ENCODE measurements at places on chromosomes 6 and 20.

GRCh38 chr6:158955255-158955654 is 44.7 kb downstream of the RSPH3 start:
- DNase-seq: no peak

DNA sequence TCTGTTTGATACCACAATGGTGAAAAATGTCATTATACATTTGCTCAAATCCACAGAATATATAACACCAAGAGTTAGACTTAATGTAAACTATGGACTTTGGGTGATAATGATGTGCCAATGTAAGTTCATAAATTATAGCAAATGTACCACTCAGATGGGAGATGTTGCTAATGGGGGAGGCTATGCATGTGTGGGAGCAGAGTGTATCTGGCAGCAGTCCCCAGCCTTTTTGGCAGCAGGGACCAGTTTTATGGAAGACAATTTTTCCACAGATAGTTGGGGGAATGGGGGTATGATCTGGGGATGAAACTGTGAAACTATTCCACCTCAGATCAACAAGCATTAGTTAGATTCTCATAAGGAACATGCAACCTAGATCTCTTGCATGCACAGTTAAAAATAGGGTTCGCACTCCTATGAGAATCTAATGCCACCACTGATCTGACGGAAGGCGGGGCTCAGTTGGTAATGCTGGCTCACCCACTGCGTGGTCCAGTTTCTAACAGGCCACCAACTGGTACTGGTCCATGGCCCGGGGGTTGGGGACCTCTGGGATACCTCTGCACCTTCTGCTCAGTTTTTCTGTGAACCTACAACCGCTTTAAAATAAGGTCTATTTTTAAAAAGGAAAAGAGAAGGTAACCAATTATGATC is 8.0 kb downstream of the HLA-DQA1 start:
- no peak for DNase-seq

DNA sequence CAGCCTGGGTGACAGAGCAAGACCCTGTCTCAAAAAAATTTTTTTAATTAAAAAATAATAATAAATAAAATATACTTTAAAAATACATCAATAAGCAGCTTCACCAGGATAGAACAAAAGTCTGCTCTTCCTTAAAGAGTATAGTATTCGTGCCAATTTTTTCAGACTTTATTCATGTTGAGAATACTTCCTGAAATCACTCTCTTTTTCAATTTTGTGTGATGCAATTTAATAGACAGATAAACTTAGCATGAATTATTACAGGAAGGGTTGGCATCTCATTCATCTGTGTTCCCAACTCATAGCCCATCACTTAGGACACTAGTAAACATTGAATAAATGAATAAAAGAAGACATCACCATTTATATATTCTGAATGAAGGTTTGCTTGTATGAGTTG is 52.4 kb downstream of the IPCEF1 start:
- DNase-seq: no peak

DNA sequence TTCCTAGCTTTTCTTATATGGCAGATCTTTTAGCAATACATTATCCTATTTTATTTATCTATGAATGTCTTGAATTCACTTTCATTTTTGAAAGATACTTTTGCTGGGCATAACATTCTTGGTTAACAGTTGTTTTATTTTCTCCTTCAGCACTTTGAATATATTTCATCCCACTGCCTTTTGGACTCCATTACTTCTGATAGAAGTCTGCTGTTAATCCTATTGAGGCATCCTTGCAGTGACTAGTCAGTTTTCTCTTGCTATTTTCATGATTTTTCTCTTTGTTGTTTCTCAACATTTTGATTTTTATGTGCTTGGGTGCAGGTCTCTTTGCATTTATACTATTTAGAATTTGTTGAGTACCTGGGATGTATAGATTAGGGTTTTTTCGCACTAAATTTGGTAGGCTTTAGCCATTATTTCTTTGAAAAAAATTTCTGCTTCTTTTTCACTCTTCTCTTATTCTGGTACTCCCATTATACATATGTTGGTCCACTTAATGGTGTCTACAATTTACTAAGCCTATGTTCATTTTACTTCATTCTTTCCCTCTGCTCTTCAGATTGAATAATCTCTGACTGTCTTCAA is 53.2 kb downstream of the PHACTR3 start:
- DNase-seq: no peak

DNA sequence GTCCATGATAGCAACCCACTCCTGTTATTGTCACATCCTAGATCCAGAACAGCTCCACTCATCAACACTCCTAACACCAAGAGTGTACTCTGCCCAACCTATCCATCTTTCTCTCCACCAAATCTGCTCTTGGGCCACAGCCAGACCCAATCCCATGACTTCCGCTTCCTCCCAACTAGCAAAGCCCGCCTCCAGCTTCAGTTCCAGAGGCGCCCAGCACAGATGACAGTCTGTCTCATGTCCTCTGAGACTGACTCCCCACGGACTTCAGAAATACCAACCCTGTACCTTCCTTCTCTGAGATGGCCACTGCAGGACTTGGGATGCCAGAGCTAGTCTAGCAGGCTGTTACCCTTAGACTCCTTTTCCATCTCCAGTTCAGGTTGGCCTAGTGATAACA is 48.6 kb downstream of the DTNBP1 start:
- no peak for DNase-seq

GRCh38 chr6:16765235-16765634 is 4.0 kb upstream of the ATXN1 start:
- no peak for DNase-seq

DNA sequence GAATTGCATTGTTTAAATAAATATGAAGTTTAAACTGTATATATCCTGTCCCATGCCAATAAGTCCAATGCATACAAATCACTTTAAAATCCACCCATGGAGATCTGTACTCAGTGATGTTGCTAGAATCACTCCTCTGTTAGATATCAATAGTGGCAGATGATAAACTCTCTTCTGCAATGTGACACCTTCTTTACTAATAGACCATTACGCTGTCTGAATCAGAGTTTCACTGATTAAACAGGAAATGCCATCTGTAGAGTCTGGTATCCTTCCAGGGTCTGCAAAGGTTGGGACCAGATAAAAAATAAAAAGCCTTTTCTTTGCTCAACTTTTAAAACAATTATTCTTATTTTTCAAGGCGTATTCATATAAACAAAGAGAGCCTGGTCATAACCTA is 134.5 kb downstream of the EDN3 start:
- no peak for DNase-seq

DNA sequence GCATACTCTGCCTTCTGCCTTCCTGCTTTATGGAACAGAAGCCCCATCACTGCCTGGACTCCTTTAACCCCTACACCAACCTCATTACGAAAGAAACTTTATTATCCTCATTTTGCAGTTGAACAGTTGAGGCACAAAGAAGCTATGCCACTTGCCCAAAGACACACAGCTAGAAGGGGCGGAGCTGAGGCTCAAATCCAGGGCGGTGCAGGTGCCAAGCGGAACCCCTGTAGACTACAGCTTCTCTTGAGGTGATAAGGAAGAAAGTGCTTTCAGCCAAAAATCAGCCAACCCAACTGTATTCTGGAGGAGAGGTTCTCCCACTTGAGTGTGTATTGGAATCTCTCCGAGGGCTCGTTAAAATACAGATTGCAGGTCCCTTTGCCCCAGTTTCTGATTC is 90.5 kb downstream of the PRND start:
- no peak for DNase-seq

GRCh38 chr6:88380083-88380482 is 213.9 kb upstream of the CNR1 start:
- no peak for DNase-seq

DNA sequence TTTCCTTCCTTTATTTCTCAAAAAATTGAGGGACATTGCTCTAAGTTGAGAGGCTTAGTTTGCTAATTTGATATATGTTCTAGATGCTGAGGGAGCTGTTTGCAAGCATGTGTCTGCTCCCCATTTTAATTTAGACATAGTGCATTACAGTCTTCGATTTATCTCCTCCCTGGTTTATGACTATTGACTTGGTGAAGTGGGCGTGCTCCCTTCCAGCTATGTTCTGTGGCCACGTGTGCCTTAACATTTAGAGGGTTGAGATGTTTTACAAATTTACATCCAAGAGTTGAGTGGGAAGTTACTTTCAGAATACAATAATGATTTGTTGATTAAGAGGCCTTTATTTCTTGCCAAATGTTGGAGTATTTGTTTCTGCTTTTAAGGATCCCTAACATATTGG is 48.2 kb downstream of the KLHL32 start:
- no peak for DNase-seq

- no peak for DNase-seq
Measured at GRCh38 chr20:57069442-57069841, 197.0 kb downstream of the BMP7 start.

DNA sequence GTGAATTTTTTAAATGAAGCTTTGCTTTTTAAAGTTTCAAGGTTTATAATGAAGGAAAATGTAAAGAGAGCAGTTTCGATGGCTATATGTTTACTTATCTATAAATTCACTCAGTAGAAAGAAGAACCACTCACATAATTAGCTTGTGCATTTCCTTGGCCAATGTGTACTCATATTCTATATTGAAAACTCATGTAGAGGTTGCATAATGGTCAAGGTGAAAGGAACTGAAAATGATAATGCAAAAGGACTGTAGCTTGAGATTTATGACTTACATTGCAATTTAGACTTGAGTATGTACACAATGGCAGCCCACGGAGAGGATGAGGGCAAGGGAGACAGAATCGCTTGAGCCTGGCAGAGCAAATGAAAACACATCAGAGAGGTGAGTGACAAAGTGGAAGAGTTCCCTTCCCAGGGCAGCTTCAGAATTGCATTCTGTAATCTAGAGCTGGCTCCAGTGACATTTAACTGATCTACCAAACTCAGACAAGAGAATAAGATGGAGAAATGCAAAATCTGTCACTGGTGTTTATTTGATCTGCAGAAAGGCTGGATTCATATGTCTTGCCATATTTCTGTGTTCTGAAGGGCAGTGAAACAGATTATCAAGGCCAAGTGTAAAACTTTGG is 191.8 kb downstream of the TMEM200A start:
- DNase-seq: no peak

GRCh38 chr20:35312318-35312717 is 20.1 kb upstream of the FAM83C start:
- DNase-seq: no peak

GRCh38 chr20:25470045-25470444 is 62.6 kb downstream of the GINS1 start:
- DNase-seq: peak; percentile 39

DNA sequence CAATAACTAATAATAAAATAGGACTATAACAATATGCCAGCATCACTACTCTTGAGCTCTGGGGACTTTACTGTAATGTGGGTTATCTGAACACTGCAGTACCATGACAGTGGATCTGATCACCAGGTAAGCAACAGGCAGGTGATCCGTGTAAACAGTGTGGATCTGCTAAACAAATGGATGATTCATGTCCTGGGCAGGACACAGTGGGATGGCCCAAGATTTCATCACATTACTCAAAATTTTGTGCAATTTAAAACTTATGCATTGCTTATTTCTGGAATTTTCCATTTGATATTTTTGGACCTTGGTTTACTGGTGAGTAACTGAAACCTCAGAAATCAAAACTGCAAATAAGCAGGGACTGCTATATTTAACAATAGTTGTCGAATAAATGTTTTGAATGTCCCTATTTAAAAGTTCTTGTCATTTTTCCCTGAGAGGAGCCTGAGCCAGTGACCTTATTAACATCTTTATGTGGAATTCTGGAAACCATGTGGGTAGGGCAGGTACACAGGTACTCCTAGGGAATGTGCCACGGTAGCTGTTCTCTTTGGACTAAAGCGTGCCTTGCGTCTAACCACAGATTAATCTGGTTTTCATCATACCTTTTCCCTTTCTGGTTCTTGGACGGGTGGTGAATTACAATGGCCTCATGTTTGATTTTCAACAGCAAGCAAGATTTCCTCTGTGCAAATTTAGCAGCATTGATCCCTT is 214.5 kb upstream of the SASH1 start:
- DNase-seq: no peak

GRCh38 chr20:62064770-62065673 is 659 bp downstream of the TAF4 start:
- no peak for DNase-seq

DNA sequence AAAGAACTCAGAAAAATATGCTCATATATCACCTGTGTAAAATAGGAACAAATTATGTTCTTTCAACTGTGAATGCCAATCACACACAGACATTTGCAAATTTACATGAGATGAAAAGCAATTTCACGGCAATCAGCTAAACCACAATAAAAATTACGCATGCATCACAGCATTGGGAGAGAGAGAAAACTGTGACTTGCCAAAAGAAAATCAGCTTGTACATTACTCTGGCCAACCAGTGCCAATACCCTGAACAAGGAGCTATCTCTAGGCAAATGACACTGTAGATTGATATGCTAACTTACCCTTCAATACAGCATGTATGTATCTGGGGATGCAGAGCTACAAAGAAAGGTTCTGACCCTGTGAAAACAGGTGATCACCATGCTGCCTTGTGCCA is 515.6 kb downstream of the EYS start:
- no peak for DNase-seq

DNA sequence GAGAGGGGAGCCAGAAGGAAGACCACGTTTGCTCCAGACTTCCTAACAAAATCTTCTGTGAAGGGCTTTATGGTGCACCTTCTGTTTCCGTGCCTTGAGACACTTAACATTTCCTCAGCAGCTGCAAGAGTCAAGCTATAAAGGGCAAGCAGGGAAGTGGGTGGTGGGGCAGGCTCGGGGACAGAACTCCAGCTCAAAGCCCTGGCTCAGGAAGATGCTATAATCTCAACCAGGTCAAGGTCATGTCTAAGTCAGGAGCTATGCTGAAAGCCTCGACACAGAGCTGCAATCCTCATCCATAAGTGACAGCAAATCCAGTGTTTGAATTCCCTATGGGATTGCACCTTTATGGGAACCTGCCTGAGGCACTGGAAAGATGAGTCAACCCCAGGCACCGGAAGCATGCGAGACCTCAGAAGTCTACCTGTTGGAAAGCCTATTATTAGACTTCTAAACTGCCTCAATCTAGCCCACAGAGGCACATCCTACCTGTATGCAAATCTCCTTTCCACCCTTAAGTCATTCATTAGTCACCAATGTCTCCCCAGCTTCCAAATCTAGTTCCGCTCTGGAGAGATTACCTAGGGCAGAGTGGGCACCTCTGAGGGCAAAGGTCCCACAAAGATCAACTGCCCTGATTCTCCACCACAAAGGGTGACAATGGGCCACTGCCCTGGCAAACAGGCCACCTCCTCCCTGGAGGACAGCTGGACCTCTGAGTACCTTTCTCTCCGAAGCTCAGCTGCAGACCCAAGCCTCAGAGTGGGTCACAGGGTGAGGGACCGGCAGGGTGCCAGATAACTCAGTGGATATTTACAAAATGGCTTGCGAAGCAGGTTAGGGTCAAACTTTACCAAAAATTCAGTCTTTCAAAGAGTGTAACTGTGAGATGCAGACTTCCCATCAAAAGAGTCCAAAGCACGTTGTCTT is 287.0 kb downstream of the CDC5L start:
- no peak for DNase-seq

GRCh38 chr20:34579191-34579978 is 20.9 kb downstream of the MAP1LC3A start:
- DNase-seq: no peak

GRCh38 chr20:50472693-50473664 is 37.2 kb upstream of the PTPN1 start:
- no peak for DNase-seq
